ENCODE measurements at places on chromosomes 1 and 21.

DNA sequence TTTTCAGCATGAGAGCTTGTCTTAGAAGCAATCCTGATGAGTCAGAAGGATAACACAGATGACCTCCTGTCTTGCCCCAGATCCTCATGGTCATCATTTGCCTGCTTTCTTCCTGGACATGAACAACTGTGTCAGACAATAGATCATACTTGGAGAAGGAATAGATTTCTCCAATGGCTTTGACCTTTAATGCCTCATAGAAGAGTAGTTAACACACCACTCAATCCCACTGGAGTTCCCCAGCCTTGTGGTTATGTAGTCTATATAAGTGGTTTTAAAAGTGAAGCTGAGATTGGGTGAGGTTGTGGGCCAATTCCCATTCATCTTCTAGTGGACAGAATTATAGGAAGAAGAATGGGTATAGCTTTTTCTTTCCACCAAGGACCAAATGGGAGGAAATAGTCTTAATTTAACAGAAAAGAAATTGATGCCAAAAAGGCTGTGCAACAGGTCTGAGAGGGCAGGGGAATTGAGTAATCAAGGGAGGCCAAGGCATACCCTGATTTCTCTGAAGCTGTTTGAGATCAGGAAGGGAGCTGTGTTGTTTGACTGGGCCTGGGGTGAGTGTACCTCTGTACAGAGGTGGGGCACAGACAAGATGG, 14.4 kb downstream of the PRCC start:
- no peak for DNase-seq

- DNase-seq, result no peak
These were observed 19.7 kb upstream of the TBX15 start for GRCh38 chr1:119007670-119008482.

- DNase-seq, result no peak
These were observed 27.6 kb downstream of the NCF2 start for GRCh38 chr1:183562701-183563100.

DNA sequence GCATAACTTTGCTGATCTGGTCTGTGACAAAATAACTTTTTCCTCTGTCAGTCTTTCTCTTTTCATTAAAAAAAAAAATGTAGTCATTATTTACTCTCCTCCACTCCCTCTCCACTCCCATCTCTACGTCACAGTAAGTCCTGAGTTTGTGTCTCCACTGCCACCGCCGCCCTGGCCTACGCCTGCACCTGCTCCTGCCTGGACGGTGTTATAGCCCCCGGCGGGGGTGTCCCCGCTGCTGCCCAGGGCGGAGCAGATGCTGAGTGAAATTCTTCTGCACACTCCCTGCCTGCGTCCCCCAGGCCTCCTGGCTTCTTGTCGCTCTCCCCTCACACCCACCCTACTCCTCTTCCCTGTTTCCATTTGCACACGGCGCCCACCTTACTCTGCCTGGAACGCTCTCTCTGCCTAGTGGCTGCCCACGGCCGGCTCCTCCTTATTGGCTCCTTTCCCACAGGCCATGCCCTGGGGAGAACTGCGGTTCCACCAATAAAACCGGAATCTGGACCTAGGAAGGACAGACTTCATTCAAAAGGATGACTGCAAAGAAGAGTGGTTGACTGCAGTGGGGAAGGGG, 55.2 kb upstream of the C1orf174 start:
- no peak for DNase-seq

All from activated CD4-positive, alpha-beta T cell treated with anti-CD3 and anti-CD28 coated beads, Interleukin-2, amount 50 U/mL, for 16 hours (primary cell).